ENCODE measurements at places on chromosomes 12 and 14.
A peak's percentile ranks its signal among the peaks of the same experiment; 100 is the strongest.

- no peak for DNase-seq
Measured at GRCh38 chr14:68634874-68635595, 157.8 kb downstream of the ZFP36L1 start.

DNA sequence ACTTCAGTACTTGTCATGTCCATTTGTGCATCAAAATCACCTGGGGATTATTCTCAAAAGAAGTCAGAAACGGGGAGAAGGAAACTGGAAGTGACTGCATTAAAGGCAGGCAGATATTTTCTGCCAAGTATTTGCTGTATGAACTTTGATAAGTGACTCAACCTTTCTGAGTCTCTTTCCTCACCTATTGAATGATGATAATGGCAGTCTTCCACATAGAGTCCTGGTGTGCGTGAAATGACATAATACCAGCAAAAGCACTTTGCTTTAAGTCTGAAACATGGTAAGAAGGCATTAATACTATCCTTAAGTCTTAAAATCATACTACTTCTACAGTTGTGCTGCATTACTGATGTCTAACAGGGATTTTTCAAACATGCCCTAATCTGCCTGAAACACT lies 278.5 kb downstream of the ADAMTS20 start:
- no peak for DNase-seq

DNA sequence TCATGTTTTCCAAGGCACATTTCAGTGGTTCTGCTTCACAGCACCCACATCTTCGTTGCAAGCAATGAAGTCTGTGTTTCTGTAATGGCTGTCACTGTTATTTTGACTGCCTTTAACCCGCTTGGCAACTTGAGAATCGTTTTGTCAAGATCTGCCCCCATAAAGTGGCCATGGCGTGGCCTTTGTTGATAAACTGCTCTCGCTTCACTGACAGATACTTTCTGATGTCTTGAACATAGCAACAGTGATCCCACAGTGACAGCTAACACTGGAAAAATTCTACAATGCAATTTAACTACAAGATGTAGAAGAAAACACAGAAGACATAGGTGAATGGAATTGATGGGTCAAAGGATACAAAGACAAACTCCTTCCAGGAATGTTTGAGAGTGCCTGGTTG lies 184.2 kb downstream of the KLHL28 start:
- DNase-seq, result no peak

DNA sequence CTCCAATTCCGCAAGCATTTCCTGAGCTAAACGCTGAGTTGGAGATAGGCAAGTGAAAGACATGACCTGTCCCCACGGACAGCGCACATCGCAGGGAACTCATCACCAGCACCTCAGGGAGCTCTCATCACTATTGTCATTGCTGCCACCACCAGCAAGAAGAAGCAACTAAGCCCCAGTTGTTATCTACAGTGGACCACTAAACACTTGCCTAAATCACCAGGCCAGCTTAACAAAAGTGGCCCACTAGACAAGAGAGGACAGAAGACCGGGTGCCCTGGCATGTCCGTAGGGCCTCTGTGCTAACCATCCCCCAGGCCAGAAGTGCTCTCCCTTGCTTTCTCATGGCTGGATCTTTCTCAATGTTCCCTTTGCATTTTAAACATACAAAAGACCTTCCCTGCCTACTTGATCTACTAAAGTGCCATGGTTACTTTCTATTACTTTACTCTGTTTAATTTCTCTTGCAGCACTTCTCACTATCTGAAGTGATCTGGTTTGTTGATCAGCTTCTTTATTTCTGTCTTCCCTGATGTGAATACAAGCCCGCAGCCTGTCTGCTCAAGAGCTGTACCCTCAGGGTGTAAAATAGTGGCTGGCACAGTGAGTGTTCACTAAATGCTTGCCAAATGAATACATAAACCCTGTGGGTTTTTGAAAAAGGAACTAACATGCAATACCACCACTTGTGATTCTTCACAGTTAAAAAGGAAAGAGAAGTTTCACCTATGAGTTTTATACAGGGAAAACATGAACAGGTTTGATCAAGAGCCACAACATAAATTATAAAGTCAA lies 60.9 kb upstream of the RFLNA start:
- DNase-seq, result no peak

DNA sequence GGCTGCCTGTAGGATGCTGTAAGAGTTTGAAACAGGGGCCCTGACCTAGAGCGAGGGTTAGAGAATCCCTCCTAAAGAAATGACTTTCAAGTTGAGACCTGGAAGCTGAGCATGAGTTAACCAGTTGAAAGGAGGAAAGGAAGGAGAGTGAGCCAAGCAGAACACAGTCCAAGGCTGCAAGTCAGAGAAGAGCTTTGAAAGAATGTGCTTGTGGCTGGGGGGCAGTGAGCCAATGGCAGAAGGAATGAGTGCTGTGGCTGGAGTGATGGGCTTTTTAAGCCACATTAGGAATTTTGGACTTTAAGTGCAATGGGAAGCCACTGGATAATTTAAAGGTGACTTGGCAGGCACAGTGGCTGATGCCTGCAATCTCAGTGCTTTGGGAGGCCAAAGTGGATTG lies 18.1 kb downstream of the CDKN1B start:
- DNase-seq, result no peak

- DNase-seq, result no peak
Measured at GRCh38 chr12:89155826-89156225, 196.5 kb downstream of the DUSP6 start.

DNA sequence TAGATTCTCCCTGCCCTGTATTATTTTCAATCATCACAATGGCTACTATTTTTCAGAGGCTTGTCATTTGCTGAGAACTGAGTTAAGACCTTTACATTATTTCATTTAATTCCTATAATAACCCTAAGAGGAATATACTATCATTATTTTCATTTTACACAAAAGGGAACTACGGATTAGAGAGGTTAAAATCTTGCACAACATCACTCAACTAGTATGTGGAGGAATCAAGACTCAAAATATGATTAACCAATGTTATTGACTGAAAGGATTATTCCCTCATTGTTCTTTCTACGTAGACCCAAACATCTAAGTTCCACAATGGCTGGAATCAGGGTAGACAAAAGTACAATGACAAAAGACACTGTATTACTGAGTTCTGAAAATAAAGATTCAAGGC lies 45.0 kb downstream of the GPR65 start:
- no peak for DNase-seq

- peak; percentile 53 for DNase-seq
Measured at GRCh38 chr14:92577321-92577742, 63.8 kb downstream of the RIN3 start.

DNA sequence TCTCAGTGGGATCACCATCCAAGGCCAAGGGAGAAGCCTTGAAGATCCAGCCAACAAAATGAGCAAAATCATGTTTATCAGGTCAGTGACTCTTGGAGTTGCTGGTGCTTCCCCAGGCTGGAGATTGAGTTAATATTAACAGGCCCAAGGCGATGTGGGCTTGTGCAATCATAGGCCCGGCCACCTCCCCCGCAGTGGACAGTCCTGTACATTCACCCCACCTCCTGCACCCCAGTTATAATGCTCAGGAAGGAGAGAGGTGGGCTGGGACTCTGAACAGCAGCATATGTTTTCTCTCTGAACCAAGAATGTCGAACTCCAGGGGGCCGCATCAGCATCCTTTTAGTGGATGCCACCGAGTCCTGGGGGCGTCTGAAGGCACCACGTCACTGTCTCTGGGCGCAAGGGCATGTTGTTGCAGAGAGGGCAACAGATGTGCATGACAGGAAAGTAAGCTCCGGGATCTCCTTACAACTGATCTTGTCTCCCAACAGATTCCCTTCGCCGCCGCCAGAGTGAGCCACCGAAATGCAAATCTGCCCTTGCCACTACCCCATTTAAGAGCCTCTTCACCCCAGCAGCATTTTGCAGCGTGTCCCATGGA lies 32.2 kb upstream of the SERPINA6 start:
- DNase-seq, result no peak

DNA sequence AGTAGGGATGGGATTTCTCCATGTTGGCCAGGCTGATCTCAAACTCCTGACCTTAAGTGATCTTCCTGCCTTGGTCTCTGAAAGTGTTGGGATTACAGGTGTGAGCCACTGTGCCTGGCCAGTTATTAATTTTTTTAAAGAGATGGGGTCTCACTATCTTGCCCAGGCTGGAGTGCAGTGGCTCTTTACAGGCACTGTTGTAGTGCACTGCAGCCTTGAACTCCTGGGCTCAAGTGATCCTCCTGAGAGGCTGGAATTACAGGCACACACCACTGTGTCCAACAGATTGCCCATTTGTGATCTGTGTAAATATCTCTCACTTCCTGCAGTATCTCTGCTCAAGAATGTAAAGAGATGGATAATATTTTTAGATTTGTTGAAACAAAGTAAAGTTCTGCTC lies 45.9 kb downstream of the PTPN11 start:
- no peak for DNase-seq

- DNase-seq, result peak; percentile 69
Measured at GRCh38 chr14:61355892-61356325, 34.5 kb downstream of the PRKCH start.

GRCh38 chr14:91412939-91413338 lies 4.7 kb downstream of the CCDC88C start:
- DNase-seq, result no peak

DNA sequence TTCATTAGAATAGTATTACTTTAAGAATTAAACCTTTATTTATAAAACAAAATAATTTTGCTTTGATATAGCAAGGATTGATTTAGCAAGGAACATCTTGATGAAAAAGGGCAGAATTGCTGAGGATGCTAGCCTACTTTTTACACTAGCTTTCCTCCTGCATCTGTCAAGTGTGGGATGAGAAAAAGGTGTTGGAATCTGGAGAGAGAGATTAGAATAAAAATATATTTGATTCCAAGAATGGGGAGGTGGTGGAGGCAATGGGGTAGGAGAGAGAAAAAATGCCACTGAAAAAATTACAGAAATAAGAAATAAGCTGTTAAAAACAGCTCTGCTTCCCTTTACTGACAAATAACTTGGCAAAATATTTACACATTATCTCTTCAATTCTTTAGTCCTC lies 98.9 kb downstream of the NUMB start:
- no peak for DNase-seq

- DNase-seq, result no peak
Measured at GRCh38 chr12:58285551-58285950, 344.2 kb downstream of the ATP23 start.

DNA sequence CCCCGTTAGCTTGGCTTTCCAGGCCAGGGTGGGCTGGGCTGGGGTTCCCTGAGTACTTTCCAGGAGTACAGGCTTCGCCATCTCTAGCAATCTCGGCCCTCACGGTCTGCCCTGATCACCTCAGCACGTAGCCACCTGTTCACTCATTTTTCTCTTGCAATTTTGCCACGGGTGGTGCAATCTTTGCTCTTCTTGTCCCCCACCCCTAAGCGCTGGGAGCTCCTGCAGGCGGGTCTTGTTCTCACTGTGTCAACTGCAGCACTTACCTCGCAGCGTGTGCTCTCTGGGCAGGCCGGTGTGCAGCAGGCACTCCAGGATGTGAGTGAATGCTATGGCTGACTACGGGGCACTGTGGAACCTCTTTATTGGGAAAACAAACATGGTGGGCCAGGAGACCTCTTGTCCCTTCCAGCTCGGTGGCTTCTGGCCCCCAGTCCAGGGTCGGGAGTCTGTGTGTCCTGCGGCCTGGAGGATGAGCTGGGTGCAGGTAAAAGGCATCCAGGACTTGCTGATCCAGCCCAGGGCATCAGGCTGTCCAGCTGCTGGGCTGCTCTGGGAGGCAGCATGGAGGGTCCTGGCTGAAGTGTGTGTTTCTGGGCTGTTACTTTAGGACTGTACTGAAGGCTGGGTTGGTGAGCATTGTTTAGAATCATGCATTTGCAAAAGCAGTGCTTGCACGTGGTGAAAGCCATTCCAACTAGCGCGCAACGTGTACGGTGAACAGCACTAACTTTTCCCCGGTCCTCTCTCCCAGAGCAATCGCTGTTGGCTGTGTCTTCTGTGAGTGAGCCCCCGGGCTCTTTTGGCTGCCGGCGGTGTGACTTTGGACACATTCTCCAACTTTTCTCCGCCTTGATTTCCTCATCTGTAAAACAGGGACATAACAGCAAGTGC lies 1.5 kb upstream of the ULK1 start:
- DNase-seq, result no peak

GRCh38 chr14:51138404-51139103 lies 43.6 kb upstream of the TRIM9 start:
- no peak for DNase-seq

- no peak for DNase-seq
Measured at GRCh38 chr14:68510201-68511128, 282.4 kb downstream of the ZFP36L1 start.

- DNase-seq, result no peak
Measured at GRCh38 chr12:122111089-122111641, 32.6 kb downstream of the MLXIP start.

DNA sequence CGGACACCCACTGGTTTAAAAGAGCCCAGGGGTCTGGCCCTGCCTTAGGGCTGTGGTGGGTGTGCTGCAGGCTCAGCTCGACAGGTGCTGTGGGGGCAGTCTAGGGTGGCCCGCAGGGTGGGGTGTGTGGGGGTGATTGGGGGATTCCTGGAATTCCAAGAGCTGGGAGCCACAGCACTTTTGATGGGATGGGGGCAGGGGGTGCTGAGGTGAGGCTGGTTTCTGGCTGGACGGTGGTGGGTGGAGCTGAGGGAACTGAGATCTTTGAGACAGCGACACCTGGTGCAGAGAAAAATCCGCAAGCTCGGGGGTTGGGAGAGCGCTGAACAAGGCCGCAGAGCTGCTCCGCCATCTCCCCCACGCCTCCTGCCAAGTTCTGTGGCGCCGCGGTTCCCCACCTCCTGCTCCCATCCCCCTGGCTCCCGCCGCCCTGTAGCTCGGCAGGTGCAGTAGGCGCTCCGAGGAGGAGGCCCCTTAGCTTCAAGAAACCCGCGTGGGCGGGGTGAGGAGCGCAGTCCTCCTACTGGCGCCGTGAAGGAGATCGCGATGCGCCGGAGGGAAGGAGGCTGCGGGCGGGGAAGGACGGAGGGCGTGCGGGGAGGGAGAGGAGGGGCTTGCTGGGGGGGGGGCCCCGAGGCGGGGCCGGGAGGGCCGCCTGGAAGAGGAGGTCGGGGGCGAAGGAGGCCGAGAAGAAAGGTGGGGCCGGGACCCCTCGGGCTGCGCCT lies 1.3 kb upstream of the TEDC1 start:
- peak; percentile 91 for DNase-seq

DNA sequence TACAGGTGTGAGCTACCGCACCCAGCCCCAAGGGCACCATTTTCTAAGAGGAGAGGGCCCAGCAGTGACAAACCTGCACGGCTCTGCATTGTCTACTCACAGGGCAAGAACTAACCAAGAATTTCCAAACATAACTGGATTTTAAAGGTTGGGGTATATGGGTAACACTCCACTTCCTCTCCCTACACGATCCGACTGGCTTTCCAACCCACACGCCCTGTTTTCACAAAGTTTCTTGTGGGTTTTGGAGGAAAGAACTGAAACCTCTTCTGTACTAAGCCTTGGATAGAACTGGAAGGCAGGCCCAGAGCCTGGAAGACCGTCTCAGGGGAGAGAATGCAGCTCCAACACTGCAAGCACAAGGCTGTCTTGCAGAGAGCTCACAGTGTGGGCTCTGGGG lies 24.9 kb downstream of the SNRNP35 start:
- no peak for DNase-seq
